Thymus (tissue), 14 donors: ENCODE measurements at places on chromosomes 7 and 10. TPM values are rescaled to one million over a fixed set of nuclear protein-coding genes. Genes with fewer than 3 reads are reported as not detected.

The CCDC7 gene
- polyA plus RNA-seq: 2.7 TPM

The DNAJC1 gene
- polyA plus RNA-seq: 19.9 TPM

- no peak for DNase-seq
Observed at GRCh38 chr7:721619-722248, 4.8 kb upstream of the DNAAF5 start.

DNA sequence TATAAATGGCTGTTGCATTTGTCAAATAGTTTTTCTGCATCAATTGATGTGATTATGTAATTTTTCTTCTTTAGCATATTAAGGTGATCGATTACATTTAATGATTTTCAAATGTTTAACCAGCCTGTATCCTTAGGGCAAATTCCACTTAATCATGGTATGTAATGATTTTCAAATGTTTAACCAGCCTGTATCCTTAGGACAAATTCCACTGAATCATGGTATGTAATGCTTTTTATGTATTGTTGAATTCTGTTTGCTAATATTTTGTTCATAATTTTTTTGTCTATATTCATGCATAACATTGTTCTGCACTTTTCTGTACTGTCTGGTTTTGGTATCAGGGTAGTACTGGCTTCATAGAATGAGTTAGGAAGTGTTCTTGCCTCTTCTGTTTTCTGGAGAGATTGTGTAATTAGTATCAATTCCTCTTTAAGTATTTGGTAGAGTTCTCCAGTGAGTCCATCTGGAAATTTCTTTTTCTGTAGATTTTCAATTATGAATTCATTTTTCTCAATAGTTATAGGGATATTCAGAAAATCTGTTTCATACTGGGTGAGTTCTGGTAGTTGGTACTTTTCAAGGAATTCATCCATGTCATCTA is 393.2 kb upstream of the FOXK1 start:
- DNase-seq: no peak

- no peak for DNase-seq
Observed at GRCh38 chr7:81957517-81957916, 187.7 kb upstream of the HGF start.

DNA sequence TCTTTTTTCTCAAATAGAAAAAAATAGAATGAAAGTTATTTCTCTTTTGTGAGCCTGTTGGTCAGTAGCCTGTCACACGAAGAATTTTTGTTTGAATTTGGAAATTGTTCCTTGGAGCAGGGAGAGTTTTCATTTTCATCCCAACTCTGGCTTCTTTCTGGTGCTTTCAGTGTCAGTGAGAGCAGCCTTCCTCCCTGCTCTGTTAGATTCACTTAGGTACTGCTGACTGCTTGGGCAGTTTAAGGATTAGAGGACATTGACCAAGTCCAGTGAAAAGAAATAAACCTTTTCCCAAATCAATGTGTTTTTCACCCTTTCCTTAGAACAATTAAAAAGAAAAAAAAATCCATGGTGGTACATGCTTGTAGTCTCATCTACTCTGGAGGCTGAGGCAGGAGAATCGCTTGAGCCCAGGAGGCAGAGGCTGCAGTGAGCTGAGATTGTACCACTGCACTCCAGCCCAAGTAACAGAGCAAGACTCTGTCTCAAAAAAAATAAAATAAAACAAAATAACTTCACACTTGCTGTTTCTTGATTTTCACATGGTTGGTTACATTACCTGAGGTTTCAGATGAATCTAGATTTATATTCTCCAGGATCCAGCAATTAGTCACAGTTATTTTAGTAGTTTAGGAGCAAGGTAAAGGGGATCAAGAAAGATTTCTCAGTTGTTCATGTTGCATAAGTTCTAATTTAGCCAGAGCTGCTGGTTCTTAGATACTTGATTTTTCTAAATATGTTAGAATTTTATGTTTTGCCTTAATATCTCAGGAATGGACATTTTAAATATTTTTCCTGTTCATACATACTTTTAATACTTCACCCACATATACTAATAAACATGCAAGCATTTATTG is 63.1 kb downstream of the ZNRF2 start:
- no peak for DNase-seq

DNA sequence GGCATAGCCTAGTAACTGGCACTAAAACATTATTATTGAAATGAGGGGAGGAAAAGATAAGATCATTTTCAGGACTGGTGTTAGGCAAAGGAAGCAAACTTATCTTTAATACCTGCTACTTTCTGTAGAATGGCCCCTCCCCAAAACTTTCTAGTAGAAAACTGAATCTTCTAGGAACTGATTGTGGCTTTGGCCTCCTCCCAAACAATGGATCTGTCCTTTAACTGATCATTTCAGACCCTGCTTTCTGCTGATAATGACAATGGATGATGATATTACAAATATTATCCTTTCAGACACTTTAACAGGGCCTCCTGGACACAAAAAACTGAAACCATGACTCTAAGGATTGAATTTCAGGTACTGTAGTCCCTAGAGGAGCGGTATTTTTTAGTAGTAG is 55.1 kb downstream of the EZH2 start:
- DNase-seq: no peak

DNA sequence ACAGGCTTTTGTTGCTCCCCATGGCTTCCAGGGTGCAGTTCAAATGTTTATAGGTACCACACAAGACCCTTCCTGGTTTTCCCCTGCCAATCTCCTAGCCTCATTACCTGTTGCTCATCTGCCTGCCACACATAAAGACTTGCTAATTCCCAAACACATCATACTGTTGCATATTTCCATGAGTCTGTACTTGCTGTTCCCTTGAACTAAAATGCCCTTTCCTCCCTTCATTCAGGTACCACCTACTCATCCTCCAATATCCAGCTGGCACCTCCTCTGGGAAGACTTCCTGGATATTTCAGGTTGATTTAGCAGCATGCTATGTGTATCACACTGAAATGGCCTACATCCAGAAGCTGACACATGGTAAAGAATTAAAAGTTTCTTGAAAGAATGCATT is 206.4 kb upstream of the NFE2L3 start:
- no peak for DNase-seq
